Globus pallidus (tissue), 1 donor: ENCODE measurements at places on chromosomes 3 and 15.

DNA sequence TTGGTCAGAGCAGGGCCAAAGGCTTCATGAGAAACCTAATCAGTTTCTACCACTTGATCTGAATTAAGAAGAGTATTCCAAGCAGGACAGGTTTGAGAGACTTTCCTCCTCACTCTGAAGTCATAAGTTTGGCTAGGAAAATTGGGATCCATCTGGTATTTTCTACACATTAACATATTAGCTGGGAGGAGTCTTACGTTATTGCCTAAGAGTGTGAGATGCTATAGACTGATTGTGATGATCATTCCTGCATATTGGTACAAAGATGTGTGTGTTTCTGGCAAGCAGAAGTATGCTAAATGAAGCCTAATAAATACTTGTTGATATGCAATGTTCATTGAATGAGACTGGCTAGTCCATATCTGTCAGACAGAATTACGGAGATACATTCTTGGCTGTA, 73.5 kb upstream of the RASGRP1 start:
- no peak for DNase-seq

GRCh38 chr3:129316248-129317013, 37.8 kb downstream of the HMCES start:
- DNase-seq = peak; percentile 81

- DNase-seq = no peak
Observed at GRCh38 chr3:12343047-12343501, 54.2 kb downstream of the PPARG start.

- no peak for DNase-seq
Observed at GRCh38 chr3:159786489-159787177, 202.0 kb upstream of the IL12A start.

DNA sequence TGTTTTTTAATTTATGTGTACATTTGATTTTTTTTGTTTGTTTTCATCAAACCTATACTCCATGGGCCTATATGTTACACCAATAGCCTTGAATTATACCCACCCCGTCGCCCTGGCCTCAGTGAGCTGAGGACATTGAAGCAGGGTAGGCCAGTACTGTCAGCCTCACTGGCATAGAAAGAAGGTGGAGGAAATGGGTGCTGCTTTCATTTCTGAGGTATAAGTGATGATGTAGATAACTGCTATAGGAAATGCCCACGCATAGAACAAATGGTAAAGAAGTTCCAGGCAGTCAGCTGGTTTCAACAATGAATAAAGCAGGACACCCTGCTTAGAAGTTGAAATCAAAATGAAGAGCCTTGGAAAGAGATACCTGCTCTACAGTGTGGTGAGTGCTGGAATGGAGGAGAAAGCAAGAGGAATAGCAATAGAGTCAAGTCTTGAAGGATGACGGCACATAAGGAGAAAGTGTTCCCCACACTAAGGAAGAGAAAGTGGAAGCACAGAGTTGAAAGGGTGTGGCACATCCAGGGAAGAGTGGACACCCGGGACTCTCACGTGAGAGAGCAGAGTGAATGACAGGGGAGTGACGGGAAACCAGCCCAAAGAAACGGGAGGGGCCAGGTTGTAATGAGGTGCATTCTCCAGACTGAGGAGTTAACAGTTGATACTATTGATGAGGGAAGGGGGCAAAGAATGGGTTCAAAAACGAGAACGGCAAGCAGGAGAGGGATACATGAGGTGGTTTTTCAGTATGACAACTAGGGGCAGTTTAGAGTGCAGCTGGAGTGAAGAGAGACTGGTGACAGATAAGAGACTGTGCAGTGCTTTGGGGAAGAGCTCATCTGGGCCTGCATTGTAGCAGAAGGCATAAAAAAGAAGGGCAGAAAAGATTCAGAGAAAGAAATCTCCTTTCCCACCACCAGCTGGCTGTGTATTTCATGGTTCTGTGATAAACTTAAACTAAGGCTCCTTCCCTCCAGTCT, 70.5 kb downstream of the KLHL25 start:
- no peak for DNase-seq

DNA sequence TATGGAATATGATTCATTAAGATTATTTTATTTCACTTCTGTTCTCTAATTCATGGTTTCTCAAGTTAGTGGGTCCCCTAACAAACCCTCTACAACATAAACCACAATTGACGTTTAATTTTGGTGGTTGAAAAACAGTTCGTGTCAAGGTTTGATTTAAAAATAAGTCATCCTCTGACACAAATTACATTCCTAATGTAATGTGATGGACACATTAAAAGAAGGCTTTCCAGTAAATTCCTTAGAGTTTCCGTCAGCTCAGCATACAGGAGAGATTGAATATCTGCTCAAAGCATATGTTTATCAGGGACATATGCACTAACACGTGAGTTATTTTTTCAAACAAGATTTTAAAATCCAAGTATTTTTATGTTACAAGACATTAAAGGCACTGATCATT, 626.5 kb upstream of the ADAMTS9 start:
- no peak for DNase-seq
